Neural progenitor cell (in vitro differentiated cells): ENCODE measurements at places on chromosomes 3 and 15.
A peak's percentile ranks its signal among the peaks of the same experiment; 100 is the strongest.

GRCh38 chr3:143716731-143717130 lies 131.5 kb downstream of the SLC9A9 start:
- DNase-seq: no peak

DNA sequence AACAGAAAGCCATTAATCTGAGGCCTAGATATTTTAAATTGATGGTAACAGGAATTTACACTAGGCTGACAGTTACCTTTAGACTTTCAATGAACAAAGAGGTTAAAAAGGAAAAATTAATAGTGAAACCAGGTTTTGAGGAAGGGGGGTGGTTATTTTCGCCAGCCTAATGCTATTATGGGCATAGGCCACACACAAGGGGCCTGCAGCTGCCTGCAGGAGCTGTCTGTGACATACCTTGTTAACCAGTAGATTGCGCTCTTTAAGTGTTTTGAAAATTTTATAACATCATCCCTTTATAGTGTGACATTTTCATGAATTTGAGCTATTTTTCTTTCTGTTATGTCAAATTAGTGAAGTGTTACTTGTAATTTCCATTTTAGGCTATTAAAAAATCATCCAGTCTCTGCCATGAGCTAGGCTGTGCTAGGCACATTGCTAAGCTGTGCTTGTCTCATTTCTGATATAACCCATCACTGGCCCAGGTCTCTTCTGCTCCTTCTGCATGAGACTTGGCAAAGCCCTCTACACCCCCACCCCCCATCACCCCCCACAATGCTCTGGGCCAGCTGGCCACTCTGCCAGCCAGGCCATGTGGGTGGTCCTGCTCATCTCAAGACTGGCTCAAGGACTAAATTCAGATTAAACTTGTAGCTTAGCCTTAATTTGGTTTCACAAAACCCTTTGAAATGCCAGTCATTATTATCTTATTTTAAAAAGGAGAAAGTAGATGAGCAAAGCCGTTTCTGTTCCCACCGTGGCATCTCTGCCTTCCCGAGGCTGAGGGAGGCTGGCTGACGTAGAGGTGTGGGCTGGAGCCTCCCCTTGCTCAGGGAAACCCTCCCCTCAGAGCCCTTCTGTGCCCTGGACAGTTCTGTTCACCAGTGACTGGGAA lies 48.4 kb upstream of the SEC22A start:
- no peak for DNase-seq

DNA sequence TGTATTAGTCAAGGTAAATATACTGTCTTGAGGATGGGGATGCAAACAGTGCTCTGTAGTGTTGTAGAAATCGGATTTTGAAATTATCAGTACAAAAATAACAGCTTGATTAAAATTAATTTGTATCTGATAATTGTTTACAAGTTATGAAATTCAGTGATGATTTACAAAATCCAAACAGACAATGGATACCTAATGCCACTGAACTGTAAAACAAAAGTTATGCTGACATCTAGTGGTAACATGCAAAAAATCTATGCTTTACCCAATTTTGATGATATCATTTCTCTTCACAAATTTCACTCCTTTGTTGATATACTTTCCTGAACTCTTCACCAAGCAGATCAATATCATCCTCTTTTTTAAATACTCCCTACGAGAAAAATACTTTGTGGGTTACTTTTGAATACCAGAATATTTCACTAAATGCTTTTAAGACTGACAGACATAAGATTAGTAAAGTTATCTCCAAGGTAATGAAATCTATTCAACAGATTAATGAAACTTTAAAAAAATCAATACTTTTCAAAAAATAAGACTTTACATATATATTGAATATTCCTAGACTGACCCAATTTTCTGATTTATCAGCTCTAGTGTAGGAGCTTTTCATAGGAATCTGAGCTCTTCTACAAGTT lies 36.0 kb downstream of the MNS1 start:
- peak; percentile 11 for DNase-seq

- peak; percentile 71 for DNase-seq
Observed at GRCh38 chr3:184583578-184584451, 22.2 kb downstream of the EPHB3 start.

DNA sequence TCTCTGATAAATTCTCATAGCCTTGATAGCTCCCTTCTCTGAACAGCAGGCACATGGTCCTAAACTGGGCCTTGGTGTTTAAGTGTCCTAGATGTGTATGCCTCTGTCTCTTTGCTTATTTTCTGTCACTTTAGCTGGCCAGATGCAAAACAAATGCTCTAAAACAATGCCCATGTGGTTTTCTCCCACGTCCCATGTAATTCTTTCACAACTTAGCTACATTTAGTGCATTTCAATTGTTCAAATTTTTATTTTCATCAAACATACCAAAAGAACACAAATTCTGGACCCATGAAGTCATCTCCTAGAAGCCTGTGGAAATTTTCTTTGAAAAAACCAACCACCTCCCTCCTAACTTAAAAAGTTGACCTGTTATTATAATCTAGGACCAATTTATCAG lies 491.3 kb upstream of the AGTR1 start:
- DNase-seq: no peak

DNA sequence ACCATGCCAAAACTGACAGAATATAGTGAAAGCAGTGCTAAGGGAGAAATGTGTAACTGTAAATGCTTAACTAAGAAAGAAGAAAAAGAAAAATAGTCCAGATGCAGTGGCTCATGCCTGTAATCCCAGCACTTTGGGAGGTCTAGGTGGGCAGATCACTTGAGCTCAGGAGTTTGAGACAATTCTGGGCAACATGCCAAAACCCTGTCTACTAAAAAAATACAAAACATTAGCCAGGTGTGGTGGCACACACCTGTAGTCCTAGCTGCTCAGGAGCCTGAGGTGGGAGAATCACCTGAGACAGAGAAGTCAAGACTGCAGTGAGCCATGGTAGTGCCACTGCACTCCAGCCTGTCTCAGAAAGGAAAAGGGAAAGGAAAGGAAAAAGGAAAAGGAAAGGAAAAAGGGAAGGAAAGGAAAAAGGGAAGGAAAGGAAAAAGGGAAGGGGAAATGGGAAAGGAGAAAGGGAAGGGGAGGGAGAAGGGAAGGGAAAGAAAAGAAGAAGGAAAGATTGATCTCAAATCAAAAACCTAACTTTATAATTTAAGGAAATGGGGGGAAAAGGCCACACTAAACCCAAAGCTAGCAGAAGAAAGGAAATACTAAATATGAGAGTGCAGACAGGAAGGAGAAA lies 20.3 kb downstream of the C3orf33 start:
- no peak for DNase-seq

- DNase-seq: no peak
Observed at GRCh38 chr15:42157981-42158765, 1.7 kb upstream of the PLA2G4F start.

- DNase-seq: no peak
Observed at GRCh38 chr3:30577788-30578187, 28.6 kb upstream of the TGFBR2 start.

DNA sequence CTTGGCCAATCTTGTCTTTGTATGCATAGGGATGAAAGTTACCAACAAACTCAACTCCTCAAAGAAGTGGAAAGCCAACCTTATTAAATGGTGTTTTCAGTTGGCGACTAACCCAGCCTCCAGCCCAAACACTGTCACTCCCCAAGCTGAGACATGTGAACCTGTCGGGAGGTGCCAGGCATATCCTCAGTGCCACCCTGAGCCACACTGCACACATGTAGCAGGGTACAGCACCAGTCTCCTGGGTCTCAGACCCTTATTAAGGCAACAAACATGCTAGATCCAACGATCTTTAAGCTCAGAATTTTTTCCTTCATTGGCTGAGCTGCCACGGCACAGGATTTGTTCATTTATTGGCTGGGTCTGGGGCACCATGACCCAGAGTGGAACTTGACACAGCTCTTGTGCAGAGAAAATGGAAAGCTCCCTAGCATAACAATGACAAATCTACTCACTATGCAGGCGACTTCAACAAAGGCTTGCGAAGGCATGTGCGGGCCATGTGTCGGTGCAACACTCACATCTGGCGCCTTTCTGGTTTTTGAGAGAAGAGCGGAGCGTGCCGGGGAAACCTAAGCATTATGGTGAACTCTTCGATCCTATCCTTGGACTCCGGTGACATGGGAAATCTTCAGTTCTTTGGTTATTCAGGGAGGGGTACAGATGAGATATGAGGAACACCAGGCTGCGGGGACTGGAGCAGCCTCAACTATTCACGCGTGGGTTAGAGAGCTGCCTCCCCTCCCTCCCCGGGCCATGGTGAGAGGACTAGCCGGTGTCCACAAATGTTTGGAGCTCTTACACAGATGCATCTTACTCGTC lies 190.1 kb downstream of the FAM43A start:
- no peak for DNase-seq

GRCh38 chr15:90214553-90215196 lies 13.5 kb downstream of the SEMA4B start:
- DNase-seq: no peak

DNA sequence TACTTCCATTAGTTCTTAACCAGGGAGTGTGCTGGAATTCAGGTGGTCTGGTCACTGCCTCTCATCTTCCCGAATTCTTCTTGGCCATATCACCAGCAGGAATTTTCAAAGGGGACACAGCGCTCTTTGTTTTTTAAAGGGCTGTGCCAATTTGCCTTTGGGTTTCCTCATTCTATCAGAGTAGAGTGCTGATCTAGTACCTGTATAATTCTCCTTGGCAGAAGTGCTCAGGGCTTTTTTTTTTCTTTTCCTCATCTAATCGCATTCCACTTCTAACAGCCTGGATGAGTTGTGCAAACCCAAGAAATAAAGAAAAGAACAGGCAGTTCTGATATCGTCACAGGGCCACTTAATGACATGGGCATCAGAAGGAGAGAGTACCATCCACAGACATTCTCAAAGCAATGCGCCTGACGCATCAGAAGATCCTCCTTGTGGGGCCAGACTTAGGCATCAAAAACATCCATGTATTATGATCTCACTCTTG lies 121.0 kb downstream of the ASB7 start:
- no peak for DNase-seq

- DNase-seq: no peak
Observed at GRCh38 chr3:64805248-64805647, 117.4 kb upstream of the ADAMTS9 start.

DNA sequence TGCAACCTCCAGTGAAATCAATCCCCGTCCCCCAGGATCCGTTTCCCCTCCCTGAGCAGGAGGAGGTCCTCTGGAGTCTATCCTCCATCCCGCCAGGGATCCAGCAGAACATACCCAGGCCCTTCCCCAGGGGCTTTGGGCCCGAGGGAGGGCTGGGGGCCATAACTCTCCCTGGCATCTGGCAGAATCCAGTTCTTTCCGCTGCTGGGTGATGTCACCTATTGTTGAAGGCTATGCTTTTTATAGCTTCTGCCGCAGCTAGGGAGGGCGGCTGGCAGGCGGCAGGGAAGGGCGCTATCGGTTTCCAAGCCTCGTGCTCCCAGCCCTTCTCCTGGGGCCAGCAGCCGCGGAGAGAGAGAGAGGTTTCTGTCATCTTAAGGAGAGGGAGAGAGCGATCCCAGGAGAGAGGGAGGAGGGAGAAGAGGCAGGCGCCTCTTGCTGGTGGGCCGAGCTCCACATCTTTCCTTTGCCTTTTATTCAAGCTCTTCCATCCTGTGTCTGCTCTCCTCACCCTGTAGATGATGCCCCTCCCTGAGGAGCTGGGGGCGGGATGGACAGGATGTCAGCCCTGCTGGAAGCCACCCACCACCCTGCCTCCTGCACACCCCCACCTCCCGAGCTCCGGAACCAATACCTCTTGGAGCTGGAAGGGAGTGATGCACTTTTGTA lies 120.1 kb downstream of the ANP32A start:
- peak; percentile 58 for DNase-seq

DNA sequence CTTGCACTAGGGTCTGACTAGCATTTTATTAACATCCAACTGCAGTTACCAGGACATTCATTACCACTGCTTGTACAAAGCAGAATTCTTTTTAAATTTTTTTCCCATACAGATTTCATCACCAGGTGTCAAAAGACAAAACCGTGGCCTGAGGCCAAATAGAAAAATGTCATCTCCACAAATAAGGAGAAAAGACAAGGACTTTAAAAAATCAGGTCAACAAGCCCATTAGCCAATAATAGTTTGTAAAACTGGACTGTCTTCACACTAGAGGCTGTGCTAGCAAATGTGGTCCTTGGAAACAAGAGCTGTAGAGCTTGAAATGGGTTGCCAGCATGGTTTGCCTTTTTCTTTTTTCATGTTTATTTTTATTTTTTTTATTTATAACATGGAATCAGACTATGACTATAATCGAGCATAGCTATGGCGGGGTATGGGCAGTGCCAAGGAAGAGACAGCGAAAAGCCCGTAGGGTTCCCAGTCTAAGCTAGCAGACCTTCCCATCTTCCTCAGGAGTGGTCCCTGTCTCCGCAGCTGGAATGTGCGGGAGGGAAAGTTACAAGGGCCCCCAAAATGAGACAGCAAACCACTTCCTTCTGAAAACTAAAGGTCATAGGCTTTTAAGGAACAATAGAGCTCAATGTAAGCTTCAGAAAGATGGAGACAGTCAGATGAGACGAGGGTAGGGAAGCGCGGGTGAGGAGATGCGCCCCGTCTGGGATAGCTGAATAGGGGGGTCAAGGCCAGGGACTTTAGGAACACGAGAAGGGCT lies 1.5 kb downstream of the PTPN9 start:
- no peak for DNase-seq

GRCh38 chr3:14120111-14120920 lies 4.4 kb downstream of the CHCHD4 start:
- DNase-seq: no peak

DNA sequence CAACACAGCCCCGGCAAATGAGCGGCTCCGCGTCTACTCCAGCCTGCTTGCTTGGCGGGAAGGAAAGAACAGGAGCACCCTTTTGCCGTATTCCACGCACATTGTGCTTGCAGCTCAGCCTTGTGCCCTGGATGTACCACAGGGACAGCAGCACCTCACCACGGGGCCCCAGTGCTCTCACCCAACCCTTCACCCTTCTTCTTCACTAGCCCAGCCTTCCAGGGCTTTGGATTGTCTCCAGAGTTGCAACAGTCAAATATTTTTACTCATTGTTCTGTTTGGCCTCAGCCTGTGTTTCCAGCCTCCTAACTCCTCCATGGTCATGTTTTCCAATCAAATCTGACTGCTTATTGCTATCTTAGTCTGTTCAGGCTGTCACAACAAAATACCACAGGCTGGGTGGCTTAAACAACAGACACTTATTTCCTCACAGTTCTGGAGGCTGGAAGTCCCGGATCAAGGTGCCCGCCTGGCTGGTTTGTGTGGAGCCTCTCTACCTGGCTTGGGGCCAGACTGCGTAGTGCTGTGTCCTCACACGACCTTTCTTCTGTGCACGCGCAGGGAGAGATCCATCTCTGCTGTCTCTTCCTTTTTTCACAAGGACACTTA lies 79.2 kb upstream of the ABHD17C start:
- no peak for DNase-seq

DNA sequence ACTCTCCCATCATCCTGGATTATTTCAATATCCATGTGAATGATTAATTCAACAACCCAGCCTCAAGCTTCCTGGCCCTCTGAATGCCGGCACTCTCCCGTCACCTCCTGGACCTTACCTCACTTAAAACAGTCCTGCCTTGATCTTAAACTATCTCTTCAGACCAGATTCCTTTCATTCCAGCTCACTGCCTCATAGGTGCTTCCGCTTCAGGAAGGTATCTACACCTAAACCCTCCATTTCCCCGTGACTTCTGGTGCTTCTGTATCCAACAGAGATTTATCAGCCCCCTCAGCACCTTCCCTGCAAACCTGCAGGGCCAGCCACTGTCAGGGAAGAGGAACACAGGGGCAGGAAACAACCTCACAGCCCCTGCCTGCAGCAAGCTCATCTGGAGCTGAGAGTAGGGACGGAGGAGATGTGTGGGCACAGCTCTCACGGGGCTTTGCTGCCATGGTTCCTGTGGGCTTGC lies 98.9 kb upstream of the TJP1 start:
- no peak for DNase-seq

GRCh38 chr3:48565591-48566400 lies 2.2 kb upstream of the UCN2 start:
- no peak for DNase-seq

GRCh38 chr3:170360466-170360865 lies 3.0 kb downstream of the SKIL start:
- no peak for DNase-seq
